Left hindlimb (tissue), 1 donor: ENCODE measurements at places on chromosomes 16 and 17.

DNA sequence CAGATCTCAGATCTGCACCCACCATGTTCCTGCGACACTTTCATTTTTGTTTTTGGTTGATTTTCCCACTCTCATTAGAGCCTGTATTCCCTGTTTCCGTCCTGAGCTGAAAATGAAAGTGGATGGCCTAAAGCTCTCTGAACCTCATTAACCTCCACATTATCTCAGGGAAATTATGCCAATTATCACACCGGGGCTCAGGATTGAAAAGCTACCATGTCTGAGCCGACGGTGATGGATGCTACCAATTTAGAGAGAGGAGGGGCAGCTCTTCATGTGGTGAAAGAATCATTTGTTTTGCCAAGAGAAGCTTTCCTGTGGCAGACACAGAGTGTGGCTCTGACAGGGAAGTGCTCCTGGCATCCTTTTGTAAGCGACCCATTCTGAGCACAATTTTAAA is 410.4 kb upstream of the CDH11 start:
- DNase-seq: no peak

GRCh38 chr16:69406780-69407331 is 17.6 kb upstream of the CYB5B start:
- DNase-seq: no peak

DNA sequence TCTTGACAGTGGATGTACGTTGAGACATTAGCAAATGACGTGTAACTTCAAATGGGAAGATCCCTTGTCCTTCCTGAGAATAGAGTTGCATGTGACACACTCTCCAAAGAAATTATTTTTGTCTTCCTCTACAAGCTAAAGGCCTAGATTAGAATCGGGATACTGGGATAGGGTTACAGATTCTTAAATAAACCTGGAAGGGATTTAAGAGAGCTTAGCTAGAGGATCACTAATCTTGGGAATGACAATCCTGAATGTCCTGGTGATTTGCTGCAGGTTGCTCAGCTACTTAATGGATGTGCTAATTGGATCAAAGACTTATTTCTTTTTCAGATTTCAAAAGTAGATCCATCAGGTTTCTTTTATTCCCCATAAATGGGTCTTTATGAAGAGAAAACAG is 101.9 kb downstream of the KCNJ2 start:
- DNase-seq: no peak

DNA sequence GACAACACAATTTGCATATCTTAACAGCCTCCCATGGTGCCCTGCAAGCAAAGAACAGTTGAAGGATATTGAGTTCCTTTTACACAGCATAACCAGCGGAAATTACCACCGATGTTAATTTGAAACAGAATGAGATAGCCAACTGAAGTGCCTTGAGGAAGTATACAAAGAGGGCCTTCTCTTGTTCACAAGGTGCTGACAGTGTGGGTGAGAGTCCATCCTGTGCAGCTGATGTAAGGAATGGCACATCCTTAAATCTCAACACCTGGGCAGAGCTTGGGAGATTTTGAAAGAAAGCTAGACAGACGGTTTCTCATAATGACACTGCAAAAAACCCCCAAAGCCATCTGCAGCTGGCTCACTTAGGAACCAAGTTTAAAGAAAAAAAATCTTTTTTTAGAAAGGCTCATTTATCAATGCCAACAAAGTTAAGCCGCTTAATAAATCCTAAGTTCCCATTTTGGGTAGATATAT is 818.6 kb downstream of the KCNJ2 start:
- no peak for DNase-seq

DNA sequence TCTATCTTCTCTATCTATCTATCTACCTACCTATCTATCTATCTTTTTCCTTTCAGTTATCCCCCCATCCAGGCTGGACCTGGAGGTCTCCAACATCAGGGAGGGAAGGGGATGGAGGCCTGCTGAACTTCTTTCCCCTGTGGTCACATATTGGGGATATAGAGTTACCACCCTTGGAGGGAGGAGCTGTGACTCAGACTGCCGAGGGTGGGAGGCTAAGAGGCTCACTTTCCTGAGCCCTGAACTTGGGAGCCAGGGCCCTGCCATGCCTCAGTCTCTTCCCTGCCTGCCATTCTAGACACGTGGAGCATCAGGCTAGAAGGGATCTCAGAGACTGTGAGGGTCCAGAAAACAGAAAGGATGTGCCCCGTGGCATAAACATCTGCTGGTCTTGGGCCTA is 8.4 kb downstream of the LRRC3C start:
- DNase-seq: no peak
